Neural crest cell (in vitro differentiated cells): ENCODE measurements at places on chromosomes 4 and X. TPM values are rescaled to one million over a fixed set of nuclear protein-coding genes. Genes with fewer than 3 reads are reported as not detected.

GRCh38 chrX:110317061-110317819, 645 bp downstream of the AMMECR1 start:
- H3K4me3 ChIP-seq, result peak overlapping the region; percentile 98
- H3K27me3 ChIP-seq, result peaks cover 39% of the 10 kb centered on the region
- H3K4me1 ChIP-seq, result peaks cover 34% of the 10 kb centered on the region
- no peaks in the 10 kb centered on the region for H3K36me3 ChIP-seq
- peak; percentile 38 for DNase-seq
- H3K27ac ChIP-seq, result peak overlapping the region; percentile 96

GRCh38 chr4:14100349-14100748, 472.8 kb upstream of the BOD1L1 start:
- no peaks in the 10 kb centered on the region for H3K27me3 ChIP-seq
- H3K4me1 ChIP-seq, result peaks cover 19% of the 10 kb centered on the region
- DNase-seq, result no peak
- no peaks in the 10 kb centered on the region for H3K36me3 ChIP-seq
- H3K27ac ChIP-seq, result no peak overlapping the region

DNA sequence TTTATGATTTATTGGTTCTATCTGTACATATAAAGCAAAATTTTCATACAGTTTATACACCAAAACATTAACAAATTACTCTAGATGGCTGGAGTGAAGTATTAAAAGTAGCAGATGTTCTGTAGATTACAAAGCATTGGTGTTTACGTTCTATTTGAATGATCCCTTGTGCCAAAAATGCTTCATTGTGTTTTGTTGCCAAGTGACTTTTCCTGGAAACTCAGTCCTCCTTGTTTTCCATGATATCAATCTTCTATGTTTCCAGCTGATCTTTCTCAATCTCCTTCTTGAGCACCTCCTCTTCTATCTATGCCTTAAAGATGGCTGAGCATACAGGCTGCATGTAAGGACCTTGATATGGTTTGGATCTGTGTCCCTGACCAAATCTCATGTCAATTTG, 263.6 kb upstream of the CTSO start:
- no peak overlapping the region for H3K4me3 ChIP-seq
- H3K4me1 ChIP-seq, result no peaks in the 10 kb centered on the region
- DNase-seq, result no peak
- H3K27ac ChIP-seq, result no peak overlapping the region
- no peaks in the 10 kb centered on the region for H3K27me3 ChIP-seq
- peaks cover 8% of the 10 kb centered on the region for H3K36me3 ChIP-seq

DNA sequence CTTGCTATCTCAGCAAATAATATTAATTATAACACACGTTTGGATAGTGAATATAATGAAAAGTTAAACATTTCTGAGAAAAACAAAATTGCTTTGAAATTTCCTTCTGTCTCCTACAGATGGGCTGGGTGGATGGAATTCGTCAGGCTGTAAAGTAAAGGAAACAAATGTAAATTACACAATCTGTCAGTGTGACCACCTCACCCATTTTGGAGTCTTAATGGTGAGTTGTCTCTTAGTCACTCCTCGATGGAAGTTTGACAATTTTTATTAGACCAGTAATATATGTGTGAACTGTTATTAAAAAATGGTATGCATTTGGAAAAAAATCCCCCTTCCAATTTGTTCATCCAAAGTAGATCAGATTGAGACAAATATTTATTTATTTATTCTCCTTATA, 92.5 kb upstream of the BRS3 start:
- no peak for DNase-seq
- no peaks in the 10 kb centered on the region for H3K4me1 ChIP-seq
- H3K27me3 ChIP-seq, result no peaks in the 10 kb centered on the region
- H3K36me3 ChIP-seq, result no peaks in the 10 kb centered on the region
- H3K4me3 ChIP-seq, result no peak overlapping the region

The RASGEF1B gene
- total RNA-seq, result 1.7 and 1.9 TPM in 2 replicates

GRCh38 chr4:8832113-8832915, 39.3 kb downstream of the HMX1 start:
- peaks cover 9% of the 10 kb centered on the region for H3K4me1 ChIP-seq
- no peak overlapping the region for H3K4me3 ChIP-seq
- no peaks in the 10 kb centered on the region for H3K36me3 ChIP-seq
- H3K27ac ChIP-seq, result no peak overlapping the region

GRCh38 chr4:127211650-127212560, 420.9 kb upstream of the INTU start:
- H3K36me3 ChIP-seq, result no peaks in the 10 kb centered on the region
- no peaks in the 10 kb centered on the region for H3K27me3 ChIP-seq

- DNase-seq, result no peak
- H3K27ac ChIP-seq, result no peak overlapping the region
- no peaks in the 10 kb centered on the region for H3K4me1 ChIP-seq
- H3K4me3 ChIP-seq, result no peak overlapping the region
Observed at GRCh38 chrX:135354288-135354687, 45.0 kb downstream of the ETDC start.
